ENCODE measurements at places on chromosomes 5 and 9.

GRCh38 chr5:136819526-136820302 is 454.4 kb upstream of the TRPC7 start:
- no peak for DNase-seq

GRCh38 chr5:135217669-135218485 is 181.2 kb downstream of the MACROH2A1 start:
- no peak for DNase-seq

DNA sequence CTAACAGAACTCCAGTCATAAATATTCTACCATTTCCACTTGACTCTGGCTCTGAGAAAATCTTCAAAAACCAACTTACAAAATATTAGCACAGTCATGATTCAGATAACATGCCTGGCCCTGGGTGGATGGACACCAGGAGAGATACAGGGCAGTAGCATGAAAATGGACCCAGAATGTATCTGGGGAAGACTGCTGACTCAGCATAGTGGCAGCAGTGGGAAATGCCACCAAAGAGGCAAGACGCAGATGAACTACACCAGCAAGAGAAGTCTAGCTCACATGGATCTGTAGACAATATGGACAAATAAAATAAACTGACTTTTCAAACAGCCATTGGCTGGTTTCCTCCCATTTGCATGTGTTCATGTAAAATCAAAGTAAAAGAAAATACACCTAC is 359.8 kb downstream of the SEMA5A start:
- no peak for DNase-seq

GRCh38 chr5:126636956-126637355 is 36.2 kb downstream of the PHAX start:
- DNase-seq, result no peak

GRCh38 chr5:131224387-131225201 is 39.3 kb upstream of the CDC42SE2 start:
- DNase-seq, result no peak

DNA sequence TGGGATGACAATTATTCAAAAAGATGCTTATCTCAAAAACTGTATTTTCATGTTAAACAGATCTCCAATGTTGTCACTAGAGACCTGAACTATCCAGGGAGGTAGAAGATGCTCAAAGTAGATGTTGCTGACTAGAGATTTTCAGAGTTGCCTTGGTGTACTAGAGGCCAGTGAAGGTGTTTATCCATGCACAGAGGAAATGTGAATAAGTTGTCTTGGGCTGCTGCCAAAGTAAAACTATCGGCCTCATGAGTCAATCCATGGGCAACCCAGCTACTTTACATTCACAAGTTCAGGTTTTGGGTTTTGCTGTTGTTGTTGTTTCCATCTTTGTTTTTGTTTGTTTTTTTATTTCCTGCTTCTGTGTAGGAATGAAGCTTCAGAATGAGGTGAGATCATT is 141.1 kb upstream of the RANBP3L start:
- DNase-seq, result no peak

GRCh38 chr9:120916588-120916987 is 10.0 kb downstream of the TRAF1 start:
- no peak for DNase-seq

DNA sequence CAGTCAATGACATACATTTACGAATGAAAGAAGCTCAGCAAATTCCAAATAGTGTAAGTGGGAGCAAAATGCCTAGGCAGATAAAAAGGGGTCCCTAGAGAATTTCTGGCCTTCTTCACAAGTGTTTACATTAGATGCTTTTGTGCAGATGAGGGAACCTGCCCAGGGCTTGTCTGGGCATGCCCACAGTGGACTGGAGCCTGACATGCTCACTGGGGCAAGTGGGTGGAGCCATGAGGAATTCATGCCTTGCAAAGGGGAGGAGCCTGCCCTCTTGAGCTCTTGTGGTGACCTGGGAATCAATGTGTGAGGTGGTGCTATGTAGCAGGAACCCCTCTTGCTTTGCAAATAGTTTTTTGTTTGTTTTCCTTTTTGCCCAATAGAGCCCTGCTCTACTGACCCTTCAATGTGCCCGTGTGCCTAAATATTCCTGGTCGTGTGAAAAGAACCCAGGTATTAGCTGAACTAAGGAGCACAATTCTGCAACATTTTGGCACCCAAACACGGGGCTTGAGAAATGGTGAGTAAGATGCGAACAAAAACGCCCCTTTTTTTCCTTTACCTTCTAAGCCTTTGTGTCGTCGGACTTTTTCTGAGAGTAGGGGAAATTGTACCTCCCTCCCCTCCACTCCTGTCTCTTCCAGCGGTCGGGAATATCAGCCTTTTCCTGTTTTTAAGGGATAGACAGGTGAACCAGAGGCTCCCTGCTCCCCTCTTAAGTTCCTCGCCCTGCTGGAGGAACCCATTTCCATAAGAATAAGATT is 433.8 kb upstream of the CDH9 start:
- no peak for DNase-seq

GRCh38 chr9:94554439-94555331 is at the start of gene PCAT7:
Gene PCAT7, plus strand, starts transcription at chr9:94555083.
- peak; percentile 86 for DNase-seq

- DNase-seq, result no peak
These were observed 30.4 kb upstream of the LTC4S start for GRCh38 chr5:179763215-179763945.

DNA sequence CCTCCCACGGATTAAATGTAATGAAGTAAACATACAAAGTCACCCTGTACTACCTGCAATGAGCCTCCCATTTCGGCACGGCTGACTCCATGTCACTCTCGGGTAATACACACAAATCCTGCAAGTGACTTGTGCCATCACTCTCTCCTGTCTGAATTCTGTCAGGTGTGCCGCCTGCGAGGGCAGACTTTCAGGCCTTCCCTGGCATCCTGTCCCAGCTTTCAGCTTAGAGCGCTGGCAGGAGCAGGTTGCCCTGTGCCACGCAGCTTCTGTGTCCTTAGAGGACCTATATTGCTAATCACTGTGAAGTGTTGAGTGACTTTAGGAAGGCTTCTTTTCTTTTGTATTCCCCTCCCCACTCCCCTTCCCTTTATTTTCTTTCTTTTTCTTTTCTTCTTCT is 25.8 kb upstream of the S1PR3 start:
- DNase-seq, result no peak

- DNase-seq, result no peak
These were observed 592.2 kb downstream of the ANXA1 start for GRCh38 chr9:73743826-73744225.

DNA sequence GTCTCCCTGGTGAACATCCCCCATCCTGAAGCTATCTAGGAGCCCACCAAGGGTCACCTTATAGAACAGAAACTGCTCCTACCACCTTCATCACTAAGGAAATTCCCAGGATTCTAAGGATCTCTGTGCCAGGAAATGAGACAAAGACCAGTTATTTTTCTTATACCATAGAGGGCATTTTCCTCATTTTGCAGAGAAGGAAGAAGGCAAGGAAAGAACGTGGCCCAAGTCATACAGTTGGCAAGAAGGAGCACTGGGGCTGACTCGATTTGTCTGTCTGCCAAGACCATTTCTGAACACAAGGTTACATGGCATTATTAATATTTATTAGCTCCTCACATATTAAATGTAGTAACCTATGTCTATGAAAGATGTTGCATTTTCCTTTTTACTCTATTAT is 49.6 kb upstream of the TNFSF15 start:
- DNase-seq, result no peak

- no peak for DNase-seq
These were observed 173.6 kb downstream of the ARL15 start for GRCh38 chr5:54136516-54137440.

DNA sequence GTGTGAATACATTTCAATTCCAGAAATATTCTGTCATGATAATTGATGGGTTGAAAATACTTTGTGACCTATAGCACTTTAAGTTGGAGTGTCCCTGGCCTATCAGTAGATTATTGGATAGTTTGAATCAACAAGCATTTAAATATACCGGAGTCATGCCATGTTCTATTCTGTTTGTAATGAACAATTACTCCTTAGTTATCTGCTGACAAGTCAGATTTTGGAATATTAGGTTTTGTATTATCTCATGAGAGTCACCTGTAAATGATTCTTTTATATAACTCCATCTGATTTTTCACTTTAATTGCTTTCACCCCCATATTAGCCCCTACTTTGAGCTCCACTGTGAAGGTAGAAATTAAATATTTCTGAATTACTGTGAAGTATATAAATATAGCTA is 92.5 kb upstream of the SH3GL2 start:
- no peak for DNase-seq

GRCh38 chr5:56692359-56693219 is 122.8 kb upstream of the MAP3K1 start:
- no peak for DNase-seq

DNA sequence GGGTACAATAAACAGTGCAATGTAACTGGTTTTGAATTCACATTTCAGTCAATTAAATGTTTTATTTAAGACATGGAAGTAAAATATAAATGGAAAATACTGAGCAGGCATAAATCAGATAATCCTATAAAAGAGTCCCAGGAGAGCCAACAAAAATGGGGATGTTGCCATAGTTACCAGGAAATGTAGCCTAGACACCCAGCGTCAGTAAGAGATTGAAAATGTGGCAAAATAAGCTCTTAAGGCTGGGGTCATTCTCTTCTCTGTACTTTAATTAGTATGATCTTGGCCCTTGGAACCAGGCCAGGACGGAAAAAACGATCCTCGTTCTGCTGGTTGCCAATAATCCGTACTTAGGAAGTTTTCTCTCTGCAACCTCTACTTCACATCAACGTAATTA is 18.9 kb upstream of the RASEF start:
- no peak for DNase-seq

- no peak for DNase-seq
These were observed 14.0 kb upstream of the TRIO start for GRCh38 chr5:14129123-14129522.

GRCh38 chr9:129006328-129007034 is 21.6 kb downstream of the SH3GLB2 start:
- no peak for DNase-seq

- DNase-seq, result no peak
These were observed 13.4 kb upstream of the ZDHHC21 start for GRCh38 chr9:14706530-14707140.

DNA sequence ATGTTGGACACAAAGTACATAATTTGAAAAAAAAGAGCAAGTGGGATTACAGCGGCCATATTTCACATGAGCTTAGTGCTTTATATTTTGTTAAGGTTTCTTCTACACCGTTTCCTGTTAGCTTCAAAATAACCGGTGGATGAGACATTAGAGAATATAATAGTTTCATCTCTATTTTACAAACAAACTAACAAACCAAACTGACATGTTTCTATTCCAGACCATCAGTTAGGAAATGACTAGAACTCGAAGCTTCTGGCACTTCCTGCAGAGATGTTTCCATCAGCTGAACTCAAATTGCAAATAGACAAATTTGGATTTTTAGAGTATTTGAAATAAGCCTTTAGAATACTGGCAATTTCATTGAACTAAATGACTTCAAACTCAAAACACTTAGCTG is 86.5 kb downstream of the MTRR start:
- DNase-seq, result no peak

DNA sequence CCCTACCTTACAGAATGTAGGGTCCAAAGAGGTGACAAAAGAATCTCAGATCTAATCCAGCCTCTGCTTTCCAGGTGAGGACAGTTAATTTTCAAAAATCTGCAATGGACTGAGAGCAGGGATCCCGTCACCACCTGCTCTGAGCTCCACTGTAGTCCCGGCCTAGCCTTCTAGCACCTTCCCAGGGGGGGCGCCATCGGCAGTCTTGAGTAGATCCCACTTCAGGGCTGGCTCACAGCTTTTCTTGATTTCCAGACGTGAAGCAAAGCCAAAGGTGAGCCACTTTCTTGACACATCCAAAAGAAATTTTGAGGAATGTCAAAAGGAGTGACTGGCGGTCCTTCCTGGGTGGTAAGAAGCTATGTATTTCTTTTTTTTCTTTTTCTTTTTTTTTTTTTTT is 114.1 kb downstream of the SYK start:
- DNase-seq, result no peak

DNA sequence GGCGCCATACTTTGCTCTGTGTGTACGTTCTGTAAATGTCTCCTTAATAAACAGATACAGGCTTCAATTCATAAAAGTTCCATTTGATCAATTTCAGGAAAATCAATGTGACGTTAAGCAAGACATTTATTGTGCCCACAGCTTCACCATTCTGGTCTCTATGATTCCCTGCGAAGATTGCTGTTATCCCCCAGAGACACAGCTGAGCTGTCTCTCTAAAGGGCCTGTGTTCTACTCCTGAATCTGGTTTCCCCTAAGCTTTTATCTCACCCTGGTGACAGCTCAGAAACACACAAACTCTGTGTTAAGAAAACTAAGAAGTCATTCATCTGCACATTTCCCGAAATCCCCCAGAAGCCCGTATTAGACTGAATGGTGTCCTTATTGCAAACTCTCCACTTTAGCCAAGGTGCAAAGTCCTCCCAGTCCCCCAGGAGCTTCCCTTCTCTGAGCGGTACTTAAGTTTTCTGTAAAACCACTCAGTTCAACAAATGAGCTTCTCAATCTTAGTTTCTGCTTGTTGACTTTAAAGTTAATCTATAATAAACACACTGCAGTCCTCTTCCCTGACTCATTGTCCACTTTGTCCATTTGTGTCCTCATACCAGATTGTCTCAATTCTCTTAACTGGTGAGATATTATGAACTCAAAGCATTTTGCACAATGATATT is 1.4 kb upstream of the C5orf15 start:
- DNase-seq, result no peak

DNA sequence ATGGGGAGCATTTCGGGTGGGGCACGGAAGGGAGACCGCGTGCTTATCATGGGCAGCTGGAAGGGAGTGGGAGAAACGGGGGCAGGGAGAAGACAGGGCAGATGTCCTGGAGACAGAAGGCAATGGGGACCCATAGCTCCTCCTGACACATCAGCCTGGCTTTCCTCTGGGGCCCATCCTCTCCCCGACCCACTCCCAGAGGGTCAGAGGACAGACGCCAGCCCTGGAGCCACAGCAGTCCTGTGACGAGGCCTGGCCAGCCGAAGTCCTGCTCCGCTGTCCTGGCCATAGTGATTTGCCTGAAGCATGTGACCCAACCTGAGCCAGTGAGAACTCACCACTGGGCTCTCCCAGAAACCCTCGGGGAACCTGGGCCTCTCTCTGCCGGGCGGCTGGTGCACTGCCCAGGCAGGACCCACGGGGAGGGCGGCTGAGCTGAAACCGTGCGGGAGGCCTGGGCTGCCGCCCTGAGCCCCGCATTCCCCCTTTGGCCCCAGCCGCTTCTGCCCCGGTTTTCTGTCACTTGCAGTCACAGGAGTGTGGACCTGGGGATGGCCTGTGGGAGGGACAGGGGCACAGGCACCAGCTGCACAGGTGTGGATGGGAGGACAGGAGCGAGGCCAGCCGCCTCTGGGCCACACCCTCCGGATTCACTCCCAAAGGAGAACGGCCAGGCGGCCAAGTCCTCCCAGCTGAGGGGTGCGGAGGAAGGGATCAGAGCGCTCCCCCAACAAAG is 19.8 kb downstream of the ADAMTS2 start:
- no peak for DNase-seq

All from NCI-H1417 treated with DMSO at 0.1 percent for 48 hours (cell line).